ENCODE measurements at places on chromosomes 12 and 14. TPM values are rescaled to one million over a fixed set of nuclear protein-coding genes. Genes with fewer than 3 reads are reported as not detected.

GRCh38 chr12:31523306-31523705, 67.6 kb downstream of the DENND5B start:
- no peak overlapping the region for H3K27ac ChIP-seq
- no peak overlapping the region for H3K4me3 ChIP-seq
- no peak for DNase-seq
- H3K27me3 ChIP-seq = no peaks in the 10 kb centered on the region
- H3K4me1 ChIP-seq = peaks cover 17% of the 10 kb centered on the region

GRCh38 chr14:22227084-22227483, 361.9 kb downstream of the DAD1 start:
- H3K4me3 ChIP-seq = no peak overlapping the region
- H3K36me3 ChIP-seq = peaks cover 10% of the 10 kb centered on the region
- H3K27ac ChIP-seq = no peak overlapping the region
- H3K4me1 ChIP-seq = peaks cover 4% of the 10 kb centered on the region

GRCh38 chr12:102603021-102603420, 122.7 kb upstream of the IGF1 start:
- DNase-seq = no peak
- H3K27ac ChIP-seq = no peak overlapping the region
- no peaks in the 10 kb centered on the region for H3K4me1 ChIP-seq
- H3K36me3 ChIP-seq = no peaks in the 10 kb centered on the region
- peaks cover 4% of the 10 kb centered on the region for H3K27me3 ChIP-seq

GRCh38 chr12:50102131-50102531, 1.7 kb upstream of the GPD1 start:
- peaks cover 4% of the 10 kb centered on the region for H3K27me3 ChIP-seq
- peaks cover 6% of the 10 kb centered on the region for H3K36me3 ChIP-seq
- peaks cover 5% of the 10 kb centered on the region for H3K4me1 ChIP-seq
- no peak for DNase-seq

DNA sequence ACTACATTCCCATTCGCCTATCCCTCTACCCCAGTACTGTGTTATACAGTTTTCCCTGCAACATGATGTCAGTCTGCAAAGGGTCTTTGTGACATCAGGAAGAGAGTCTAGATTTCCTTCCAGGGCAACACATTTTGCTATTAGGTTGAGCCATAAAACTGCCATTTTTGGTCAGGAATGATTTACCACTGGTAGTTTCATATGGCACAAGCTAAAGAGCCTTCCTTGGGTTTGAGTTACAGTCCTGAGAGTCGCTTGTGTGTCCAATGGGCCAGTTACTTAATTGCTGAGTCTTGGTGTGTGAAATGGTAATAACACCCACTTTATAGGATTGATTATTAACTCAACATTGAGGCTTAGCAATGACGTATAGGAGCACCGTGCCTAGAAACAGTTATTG, 22.6 kb upstream of the AMIGO2 start:
- H3K4me3 ChIP-seq = no peak overlapping the region
- H3K27ac ChIP-seq = no peak overlapping the region
- H3K4me1 ChIP-seq = no peaks in the 10 kb centered on the region

DNA sequence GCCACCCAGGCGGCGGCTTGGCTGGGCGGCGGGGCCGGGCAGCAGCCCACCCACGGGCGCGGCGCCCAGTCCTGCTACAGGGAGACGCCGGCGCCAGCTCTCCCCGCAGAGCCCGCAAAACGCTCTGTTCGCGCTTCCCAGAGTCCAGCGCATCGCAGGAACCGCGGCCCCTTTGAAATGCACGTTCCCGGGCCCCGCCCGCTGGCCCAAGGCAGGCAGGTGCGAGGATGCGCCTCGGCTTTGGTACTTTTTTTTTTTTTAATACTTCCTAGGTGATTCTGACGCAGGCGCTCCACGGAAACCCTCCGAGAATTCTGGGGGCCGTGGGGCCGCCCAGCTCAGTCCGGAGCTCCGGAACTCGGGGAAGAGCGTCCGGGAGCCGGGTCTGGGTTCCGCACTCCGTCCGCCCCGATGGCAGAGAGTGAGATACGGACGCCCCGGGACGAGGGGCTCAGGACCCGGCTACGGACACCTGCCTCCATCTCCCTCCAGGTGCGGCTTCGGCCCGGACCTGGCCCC, 483 bp downstream of the POC1B start:
- peak; percentile 62 for DNase-seq
- H3K36me3 ChIP-seq = no peaks in the 10 kb centered on the region
- H3K27ac ChIP-seq = no peak overlapping the region
- H3K27me3 ChIP-seq = peaks cover 2% of the 10 kb centered on the region
- H3K4me3 ChIP-seq = peak overlapping the region; percentile 96

DNA sequence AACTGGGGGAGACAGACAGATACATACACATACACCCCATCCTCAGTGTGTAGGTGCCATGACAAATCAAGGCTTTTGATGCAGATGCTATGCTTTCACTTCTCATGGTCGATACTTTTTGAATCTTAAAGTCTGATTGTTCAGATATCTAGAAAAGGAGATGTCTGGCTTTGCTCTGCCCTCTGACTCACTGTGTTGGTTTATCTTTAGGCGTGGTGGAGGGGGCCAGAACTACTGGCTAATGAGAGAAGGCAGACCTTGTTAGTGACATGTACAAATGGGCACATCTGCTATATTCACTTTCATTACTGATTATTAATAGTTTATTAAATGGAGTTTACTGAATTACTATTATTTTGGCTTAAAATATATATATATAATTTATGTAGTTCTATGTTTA, 444.3 kb upstream of the RGS6 start:
- no peak overlapping the region for H3K27ac ChIP-seq
- H3K4me3 ChIP-seq = no peak overlapping the region
- H3K4me1 ChIP-seq = peaks cover 3% of the 10 kb centered on the region
- no peak for DNase-seq
- no peaks in the 10 kb centered on the region for H3K36me3 ChIP-seq

- H3K4me1 ChIP-seq = no peaks in the 10 kb centered on the region
- no peak for DNase-seq
- H3K27me3 ChIP-seq = peaks cover 8% of the 10 kb centered on the region
- peaks cover 5% of the 10 kb centered on the region for H3K36me3 ChIP-seq
- H3K27ac ChIP-seq = no peak overlapping the region
Measured at GRCh38 chr12:120489018-120489417, 6.9 kb upstream of the DYNLL1 start.

DNA sequence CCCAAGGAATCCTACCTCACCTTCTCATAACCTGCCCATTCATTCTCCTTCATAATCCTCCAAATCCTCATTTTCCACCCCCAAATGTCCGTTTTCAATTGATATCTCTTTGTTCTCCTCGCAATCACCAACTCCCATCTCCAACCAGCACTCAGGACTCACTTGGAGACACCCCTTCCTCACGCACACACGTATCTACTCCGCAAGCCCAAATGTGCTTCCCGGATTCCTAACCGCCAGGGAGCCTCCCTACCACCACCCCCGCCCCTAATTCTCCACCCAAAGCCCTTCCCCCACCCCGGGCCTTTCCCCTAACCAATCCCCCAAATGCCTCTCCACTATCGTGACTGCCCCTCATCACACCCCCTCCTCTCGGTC, 304 bp downstream of the KCTD10 start:
- no peaks in the 10 kb centered on the region for H3K27me3 ChIP-seq
- peak overlapping the region; percentile 100 for H3K4me3 ChIP-seq
- peak overlapping the region; percentile 100 for H3K27ac ChIP-seq

GRCh38 chr14:45891417-45892080, 638.5 kb upstream of the MIS18BP1 start:
- H3K27ac ChIP-seq = no peak overlapping the region
- no peaks in the 10 kb centered on the region for H3K27me3 ChIP-seq
- no peaks in the 10 kb centered on the region for H3K36me3 ChIP-seq

- H3K4me3 ChIP-seq = peak overlapping the region; percentile 68
- peak; percentile 15 for DNase-seq
- no peaks in the 10 kb centered on the region for H3K27me3 ChIP-seq
Measured at GRCh38 chr12:60173224-60174170, 577.7 kb downstream of the SLC16A7 start.

- no peak overlapping the region for H3K27ac ChIP-seq
- peaks cover 18% of the 10 kb centered on the region for H3K27me3 ChIP-seq
- peaks cover 2% of the 10 kb centered on the region for H3K4me1 ChIP-seq
- H3K36me3 ChIP-seq = no peaks in the 10 kb centered on the region
Measured at GRCh38 chr14:75430116-75430515, 2.3 kb downstream of the JDP2 start.

- H3K27me3 ChIP-seq = no peaks in the 10 kb centered on the region
- H3K4me3 ChIP-seq = no peak overlapping the region
- H3K4me1 ChIP-seq = peaks cover 3% of the 10 kb centered on the region
- no peaks in the 10 kb centered on the region for H3K36me3 ChIP-seq
Measured at GRCh38 chr14:35571598-35571997, 37.6 kb downstream of the INSM2 start.

DNA sequence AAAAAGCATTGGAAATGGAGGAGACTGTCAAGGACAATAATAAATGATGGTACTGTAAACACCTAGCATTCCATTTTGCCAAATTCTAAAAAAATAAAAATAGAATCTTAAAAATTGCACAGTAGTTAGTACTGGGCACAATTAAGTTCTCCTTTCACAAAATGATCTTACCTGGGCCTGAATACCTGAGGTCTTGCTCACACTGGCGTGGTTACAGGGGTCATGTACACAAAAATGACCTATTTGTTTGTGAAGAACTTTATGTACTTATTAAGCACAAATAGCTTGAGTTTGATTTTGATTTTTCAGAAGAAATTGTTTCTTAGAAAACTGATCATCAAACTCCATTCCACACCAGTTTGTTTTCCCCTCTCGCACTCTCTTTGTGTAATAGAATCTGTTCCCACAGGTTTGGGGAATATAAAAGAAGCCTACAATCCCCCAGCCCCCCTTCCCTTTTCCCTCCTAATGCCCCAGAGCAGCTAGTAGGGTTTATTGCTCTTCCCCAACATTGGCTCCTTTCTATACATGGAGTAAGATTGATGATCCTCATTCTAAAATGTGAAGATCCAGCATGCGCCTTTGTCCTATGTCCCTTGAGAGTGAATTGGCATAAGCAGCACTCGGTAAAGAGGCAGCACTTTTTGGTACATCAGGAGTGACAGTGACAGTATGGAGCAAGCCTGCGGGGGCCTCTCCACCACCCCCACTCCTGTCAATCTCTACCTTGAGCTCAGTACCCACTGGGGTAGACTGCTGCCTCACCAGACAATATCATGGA, 204.3 kb downstream of the ASCL1 start:
- H3K27ac ChIP-seq = no peak overlapping the region
- no peaks in the 10 kb centered on the region for H3K4me1 ChIP-seq
- H3K4me3 ChIP-seq = no peak overlapping the region
- H3K36me3 ChIP-seq = no peaks in the 10 kb centered on the region
- DNase-seq = no peak
- no peaks in the 10 kb centered on the region for H3K27me3 ChIP-seq

- H3K4me3 ChIP-seq = no peak overlapping the region
- peaks cover 31% of the 10 kb centered on the region for H3K4me1 ChIP-seq
- peaks cover 2% of the 10 kb centered on the region for H3K27me3 ChIP-seq
- H3K27ac ChIP-seq = peak overlapping the region; percentile 89
- H3K36me3 ChIP-seq = no peaks in the 10 kb centered on the region
Measured at GRCh38 chr12:93785249-93786010, 108.3 kb downstream of the CRADD start.

DNA sequence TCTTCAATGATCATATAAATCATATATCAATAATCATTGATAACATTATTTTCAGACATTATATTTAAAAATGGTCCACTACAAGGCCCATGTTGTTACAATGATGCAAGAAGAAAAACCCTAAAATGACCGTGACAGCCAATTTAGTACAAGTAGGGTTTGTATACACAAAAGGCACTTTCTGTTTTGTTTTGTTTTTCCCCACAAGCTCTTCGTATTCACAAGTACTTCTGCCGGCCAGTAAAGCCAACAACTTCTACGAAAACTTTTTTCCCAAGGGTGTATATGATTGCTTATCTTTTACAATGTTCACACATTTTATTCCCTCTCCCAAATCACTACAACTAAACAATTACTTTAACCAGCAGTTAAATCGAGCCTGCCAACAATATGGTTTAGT, 9.6 kb downstream of the PTPRB start:
- no peaks in the 10 kb centered on the region for H3K27me3 ChIP-seq
- no peak overlapping the region for H3K4me3 ChIP-seq
- DNase-seq = no peak
- H3K4me1 ChIP-seq = no peaks in the 10 kb centered on the region

DNA sequence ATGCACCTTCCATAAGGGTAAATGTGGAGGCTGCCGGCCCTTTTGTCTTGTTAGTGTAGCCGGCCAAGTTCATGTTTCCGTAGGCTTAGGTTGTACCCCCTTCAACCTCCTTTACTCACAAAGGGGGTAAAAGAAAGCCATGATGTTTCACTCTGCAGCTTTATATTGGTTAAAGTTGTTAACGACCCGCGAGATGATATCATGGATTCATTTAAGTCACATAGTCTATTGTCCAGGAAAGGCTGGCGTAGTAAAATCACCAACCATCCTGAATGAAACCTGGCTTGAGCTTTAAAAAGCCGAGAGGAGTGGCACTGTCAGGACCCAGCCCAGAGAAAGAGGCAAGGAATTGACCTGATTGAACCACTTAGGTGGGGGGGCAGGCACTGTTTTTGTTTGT, 1.3 kb downstream of the UNG start:
- DNase-seq = no peak
- H3K27me3 ChIP-seq = peaks cover 3% of the 10 kb centered on the region
- H3K4me1 ChIP-seq = peaks cover 17% of the 10 kb centered on the region
- H3K27ac ChIP-seq = peak overlapping the region; percentile 94

Gene TCL1B
- total RNA-seq = not detected

Gene PTPRR
- 0.34 TPM for total RNA-seq

Gene RNU4-1
- 5,722 TPM for total RNA-seq

Gene KLRC3
- total RNA-seq = not detected

Gene TRHDE
- 16.7 TPM for total RNA-seq

Gene POTEM
- total RNA-seq = not detected

Gene BCL2L14
- total RNA-seq = not detected

Measured in glutamatergic neuron (in vitro differentiated cells).